Activated CD8-positive, alpha-beta memory T cell treated with anti-CD3 and anti-CD28 coated beads for 24 hours (primary cell): ENCODE measurements at places on chromosomes 5 and 9.
A peak's percentile ranks its signal among the peaks of the same experiment; 100 is the strongest.

DNA sequence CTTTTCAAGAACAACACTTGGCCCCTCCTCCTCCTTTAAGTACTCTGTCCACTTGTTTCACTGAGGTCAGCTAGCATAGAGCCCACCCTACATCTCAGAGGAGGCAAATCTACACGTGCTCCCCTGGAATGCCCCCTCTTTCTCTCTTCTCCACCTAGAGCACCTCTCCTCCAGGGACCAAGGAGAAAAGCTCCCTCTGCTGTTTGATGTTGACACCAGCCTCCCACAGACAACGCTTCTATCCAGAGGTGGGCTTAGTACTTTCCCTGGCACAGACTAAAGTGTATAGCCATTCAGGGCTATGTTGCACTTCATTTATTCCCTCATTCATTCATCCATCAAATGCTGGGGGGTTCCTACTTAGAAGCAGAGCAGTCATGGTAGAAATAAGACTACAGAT is 68.2 kb upstream of the TAF1L start:
- DNase-seq: no peak

- no peak for DNase-seq
Observed at GRCh38 chr5:143196601-143197259, 206.8 kb downstream of the NR3C1 start.

- peak; percentile 89 for DNase-seq
Observed at GRCh38 chr5:133423618-133424282, 188.6 kb downstream of the FSTL4 start.

DNA sequence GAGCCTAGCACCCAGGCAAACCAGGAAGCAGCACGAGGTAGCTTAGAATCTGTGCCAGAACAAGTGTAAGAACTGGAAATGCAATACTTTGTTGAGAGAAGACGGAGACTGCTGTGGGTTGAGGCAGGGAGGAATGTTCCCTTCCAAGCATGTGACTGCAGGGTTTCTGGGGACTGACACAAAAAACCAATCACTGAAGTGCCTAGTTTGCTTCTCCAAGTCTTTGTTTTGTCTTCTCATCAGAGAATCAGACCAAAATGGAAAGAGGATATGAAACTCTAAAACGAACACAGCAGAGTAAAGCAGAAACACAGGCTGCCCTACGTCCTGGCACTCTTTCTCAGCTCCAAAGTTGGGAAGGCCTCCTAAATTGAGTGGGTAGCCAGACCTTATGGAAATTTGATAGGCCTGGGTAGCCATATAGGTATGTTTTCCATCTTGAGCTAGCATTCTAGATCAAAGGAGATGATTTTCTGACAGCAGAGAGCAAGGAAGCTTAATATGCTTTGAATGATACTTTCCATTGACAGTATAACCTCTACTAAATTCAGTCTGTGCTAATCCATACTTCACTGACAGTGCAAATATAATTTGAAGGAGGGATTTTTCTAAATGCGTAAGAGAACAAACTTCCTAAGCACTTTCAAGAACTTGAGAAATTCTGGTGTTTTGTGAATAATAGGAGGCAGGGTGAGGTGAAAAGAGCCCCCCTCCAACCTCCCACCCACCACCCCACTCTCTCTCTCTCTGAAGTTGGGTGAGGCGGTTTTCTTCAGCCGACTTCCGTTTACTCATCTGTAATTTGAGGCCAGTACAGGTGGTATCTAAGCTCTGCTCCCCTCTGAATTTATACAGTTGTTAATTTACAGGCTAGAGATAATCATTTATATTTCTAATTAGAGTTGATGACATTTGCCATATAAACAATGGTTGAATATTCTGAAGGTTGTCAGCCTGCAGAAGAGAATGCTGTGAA is 5.5 kb downstream of the ADRB2 start:
- no peak for DNase-seq
